ENCODE measurements at places on chromosomes 4 and X.

- no peak for DNase-seq
These were observed 432 bp downstream of the TMEM175 start for GRCh38 chr4:932713-933070.

GRCh38 chr4:3287271-3287971, 5.4 kb upstream of the RGS12 start:
- no peak for DNase-seq

- DNase-seq, result no peak
These were observed 95.9 kb upstream of the PTPN13 start for GRCh38 chr4:86497980-86498862.

DNA sequence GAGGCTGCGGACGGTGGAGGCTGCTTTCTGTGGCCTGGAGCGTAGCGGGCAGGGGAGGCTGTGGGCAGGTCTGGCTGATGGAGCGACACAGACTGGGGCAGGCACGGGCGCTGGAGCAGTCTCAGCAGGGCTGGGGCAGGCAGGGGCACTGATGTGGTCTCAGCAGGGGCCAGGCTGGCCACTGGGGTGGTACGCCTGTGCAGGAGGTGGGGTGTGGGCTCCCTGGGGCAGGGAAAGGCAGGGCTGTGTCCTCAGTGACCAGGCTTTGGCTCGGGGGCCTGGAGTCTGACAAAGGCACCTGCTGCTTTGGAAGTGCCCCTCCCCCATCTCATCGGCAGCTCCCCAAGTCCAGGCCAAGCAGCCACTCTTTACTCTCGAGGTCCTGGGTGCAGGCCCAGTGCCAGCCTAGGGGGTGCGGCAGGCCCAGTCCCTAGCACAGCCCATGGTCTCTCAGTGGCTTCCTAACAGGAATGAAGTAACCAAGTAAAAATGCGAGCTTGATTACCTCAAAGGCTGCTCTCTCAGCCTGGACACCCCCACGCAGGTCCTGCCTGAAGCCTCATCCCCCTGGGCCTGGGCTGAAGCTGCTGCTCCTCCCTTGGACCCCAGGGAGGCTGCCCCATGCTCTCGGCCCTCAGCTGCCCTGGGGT, 55.5 kb downstream of the ADRA2C start:
- no peak for DNase-seq

GRCh38 chrX:136191171-136191570, 43.8 kb downstream of the FHL1 start:
- DNase-seq, result no peak

DNA sequence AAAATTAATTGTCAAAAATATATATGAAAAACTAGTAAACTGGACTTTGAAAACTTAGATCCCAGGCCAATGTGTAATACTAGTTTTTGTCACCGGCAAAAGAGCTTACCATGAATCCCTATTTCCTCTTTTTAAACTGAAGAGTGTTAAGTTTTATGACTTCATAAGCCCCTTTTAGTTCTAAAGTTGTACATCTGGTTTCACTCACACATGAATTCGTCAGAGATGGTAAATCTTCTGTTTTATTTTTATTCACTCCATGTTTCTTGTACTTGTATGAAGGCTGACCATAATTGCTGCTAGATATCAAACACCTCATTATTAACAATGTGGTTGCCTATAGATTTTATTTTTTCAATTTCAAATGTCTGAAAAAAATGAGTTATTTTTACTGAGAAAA, 827.9 kb downstream of the PCDH7 start:
- no peak for DNase-seq

DNA sequence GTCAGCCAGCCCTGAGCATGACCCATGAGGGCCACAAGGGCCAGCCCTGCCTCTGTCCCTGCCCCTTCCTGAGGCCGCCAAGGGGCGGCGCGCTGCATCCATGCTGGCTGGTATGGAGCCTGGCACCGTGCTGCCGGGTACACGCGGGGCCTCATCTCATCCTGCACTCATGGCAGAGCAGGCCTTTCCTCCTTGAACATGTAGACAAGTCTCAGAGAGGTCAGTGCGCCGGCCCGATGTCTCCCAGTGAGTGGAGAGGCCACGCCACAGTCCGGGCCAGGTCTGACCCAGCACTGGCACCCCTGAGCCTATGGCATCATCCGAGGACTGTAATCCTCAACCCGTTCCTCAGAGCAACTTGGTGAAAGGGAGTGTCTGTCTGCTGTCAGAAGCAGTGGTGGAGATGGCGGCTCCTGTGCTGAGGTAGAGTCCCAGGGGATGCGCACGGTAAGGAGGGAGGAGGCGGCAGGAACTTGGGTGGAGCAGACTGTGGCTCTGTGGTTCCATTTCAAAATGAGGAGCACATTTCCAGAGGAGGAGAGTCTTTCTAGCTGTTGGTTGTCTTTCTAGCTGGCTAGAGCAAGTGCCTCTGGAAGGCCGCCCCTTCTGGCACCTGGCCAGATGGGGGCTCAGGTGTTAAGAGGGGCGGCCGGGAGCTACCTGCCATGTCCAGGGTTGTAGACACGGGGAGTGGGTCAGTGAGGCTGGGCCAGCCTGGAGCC, 32.8 kb downstream of the TRMT44 start:
- no peak for DNase-seq

GRCh38 chr4:15557786-15558550, 88.3 kb downstream of the CC2D2A start:
- DNase-seq, result no peak

- no peak for DNase-seq
These were observed 31.6 kb upstream of the SPARCL1 start for GRCh38 chr4:87560802-87561201.

DNA sequence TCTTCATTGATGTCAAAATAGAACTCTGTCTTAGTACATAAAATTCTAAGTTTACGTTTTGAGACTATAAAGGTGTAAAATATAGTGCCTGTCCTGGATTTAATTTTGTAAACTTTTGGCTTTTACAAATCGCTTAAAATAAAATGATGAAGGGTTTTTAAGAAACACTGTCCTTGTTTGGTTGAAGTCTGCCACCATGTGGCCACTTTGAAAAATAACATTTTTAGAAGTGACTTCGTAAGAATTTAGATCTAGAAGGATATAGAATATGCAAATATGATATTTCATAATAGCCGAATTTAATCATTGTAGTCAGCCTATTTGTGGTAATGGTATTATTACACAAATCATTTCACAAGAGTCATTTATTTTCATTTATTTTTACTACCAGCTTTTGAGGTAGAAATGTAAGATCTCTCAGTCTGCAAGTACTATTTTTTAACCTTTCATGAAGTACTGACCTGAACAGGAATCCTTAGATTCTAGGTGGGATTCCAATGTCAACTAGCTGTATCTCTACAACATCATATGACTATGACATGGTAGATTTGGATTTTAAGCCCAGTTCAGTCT, 31.0 kb upstream of the FAT4 start:
- no peak for DNase-seq

- DNase-seq, result no peak
These were observed 197.2 kb downstream of the ARHGAP24 start for GRCh38 chr4:85672116-85672515.

DNA sequence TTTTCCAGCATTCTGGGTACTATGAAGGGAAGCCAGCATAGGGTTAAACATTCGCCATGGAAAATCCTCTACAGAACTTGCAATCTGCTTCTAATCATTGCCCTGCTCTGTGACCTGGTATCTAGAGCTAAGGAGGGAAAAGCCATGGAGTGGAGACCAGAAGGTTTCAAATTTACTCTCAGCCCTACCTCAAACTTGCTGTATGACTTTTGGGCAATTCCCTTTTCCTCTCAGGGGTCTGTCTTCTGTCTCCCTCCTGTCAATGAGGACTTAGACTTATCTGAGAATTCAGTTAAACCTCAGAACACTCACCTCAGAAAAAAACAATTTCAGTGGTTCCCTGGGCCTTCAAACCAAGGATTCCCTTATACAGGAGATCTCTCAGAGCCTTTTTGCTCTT, 29.1 kb downstream of the ARHGEF9 start:
- no peak for DNase-seq

DNA sequence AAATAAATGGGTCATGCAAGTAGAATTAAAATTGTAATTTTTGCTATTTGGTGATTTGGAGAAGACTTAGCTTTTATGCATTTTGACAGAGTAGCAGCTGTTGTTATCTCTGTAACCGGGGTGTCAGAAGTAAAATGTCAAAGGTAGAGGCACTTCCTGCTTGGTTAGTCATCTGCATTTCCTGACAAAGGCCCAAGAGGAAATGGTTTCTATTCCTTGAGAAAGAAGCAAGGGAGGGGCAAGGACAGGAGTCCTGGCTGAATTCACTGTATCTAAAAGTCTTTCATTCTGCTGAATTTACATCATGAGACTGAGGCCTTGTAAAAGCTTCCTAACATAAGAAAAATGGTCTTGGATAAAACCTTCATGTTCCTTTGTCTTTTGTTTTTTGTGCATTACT, 550.9 kb upstream of the BOD1L1 start:
- DNase-seq, result no peak

GRCh38 chrX:81202456-81202819, 536 bp downstream of the SH3BGRL start:
- DNase-seq, result no peak

GRCh38 chr4:13980317-13981310, 353.1 kb upstream of the BOD1L1 start:
- DNase-seq, result peak; percentile 85

- no peak for DNase-seq
These were observed 13.0 kb downstream of the PPP1R3F start for GRCh38 chrX:49282647-49283011.

DNA sequence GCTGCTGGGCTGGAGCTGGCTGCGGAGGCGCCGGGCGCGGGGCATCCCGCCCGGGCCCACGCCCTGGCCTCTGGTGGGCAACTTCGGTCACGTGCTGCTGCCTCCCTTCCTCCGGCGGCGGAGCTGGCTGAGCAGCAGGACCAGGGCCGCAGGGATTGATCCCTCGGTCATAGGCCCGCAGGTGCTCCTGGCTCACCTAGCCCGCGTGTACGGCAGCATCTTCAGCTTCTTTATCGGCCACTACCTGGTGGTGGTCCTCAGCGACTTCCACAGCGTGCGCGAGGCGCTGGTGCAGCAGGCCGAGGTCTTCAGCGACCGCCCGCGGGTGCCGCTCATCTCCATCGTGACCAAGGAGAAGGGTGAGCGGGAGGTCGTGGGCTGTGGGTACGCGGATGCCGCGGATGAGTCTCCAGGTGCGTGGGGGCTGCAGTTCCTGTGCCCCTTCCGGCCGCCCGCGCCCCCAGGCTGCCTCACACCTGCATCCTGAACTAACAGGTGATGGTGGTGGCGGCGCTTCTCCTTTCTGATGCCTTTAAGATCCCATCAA, 499 bp downstream of the CYP2U1 start:
- DNase-seq, result no peak

- no peak for DNase-seq
These were observed 68.2 kb downstream of the MAGEA10 start for GRCh38 chrX:152070144-152070543.

DNA sequence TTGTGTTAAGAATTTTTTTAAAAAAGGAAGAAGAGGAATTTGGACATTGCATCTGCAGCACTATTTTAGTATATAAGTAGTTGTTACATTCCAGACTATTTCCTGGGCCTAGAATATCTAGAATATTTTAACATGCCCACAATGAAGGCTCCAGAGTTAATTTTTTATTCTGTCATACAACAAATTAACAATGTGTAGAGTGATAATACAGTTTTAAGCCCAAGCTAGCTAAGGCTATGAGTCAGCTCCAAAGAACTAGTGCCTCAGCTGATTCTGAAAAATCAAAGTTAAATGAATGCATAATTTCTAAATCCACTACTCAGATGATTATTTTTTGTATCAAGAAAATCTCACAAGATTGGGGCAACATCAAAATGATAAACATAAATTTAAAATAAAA, 231.4 kb downstream of the PRDM5 start:
- DNase-seq, result no peak

DNA sequence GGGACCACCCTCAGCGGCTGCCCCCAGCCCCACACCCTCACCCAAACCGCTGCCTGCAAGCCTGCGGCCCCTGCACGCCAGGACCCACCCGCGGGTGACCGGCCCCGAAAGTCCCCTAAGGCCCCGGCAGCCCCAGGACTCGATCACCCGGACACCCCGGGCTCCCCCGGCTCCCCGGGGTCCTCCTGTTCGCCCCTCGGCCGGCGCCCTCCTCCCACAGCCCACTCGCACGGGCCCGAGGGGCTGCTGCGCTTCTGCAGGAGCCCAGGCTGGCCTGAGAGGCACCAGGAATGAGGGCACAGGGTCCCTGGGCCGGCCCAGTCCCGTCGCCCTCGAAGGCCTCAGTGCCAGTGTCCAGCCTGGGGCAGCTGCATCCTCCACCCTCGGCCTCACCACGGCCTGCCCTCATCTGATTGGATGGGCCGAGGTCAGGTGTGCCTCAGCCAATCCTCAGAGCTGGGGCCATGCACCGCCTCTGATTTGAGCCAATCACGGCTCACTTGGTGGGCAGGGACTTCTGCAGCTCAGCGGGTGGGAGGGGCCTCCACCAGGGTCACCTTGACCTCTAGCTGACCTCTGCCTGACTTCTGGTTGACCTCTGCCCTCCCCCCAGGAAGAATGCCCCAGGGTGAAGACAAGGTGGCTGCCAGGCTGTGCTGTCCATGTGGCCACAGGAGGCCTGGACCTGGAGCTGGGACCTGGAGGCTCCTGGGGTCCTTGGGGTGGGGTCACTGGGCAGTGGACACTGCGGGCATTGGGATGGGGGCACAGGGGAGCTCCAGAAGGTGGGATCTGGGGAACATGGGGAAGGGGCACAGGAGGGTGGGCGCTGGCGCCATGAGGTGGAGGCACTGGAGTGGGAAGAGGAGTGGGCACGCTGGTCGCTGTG, 97.6 kb upstream of the NKX1-1 start:
- no peak for DNase-seq

DNA sequence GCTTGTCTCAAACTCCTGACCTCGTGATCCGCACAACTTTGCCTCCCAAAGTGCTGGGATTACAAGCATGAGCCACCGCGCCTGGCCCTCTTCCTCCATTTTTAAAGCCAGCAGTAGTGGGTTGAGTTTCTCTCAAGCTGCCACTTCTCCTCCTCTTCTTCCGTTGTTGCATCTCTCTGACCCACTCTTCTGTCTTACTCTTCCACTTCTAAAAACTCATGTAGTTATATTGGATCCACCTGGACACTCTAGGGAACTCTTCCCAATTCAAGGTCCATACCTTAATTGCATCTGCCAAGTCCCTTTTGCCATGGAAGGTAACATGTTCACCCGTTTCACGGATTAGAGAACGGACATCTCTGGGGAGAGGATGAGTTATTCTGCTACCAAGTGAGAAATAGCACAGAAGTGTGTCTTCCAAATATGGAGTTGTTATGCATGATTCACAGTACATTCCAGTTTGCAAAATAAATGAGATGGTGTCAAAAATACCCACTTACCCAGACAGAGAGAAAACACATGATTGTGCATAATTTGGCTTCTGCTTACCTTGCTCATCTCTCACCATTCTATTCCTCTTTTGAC, 51.8 kb downstream of the GBA3 start:
- DNase-seq, result no peak

DNA sequence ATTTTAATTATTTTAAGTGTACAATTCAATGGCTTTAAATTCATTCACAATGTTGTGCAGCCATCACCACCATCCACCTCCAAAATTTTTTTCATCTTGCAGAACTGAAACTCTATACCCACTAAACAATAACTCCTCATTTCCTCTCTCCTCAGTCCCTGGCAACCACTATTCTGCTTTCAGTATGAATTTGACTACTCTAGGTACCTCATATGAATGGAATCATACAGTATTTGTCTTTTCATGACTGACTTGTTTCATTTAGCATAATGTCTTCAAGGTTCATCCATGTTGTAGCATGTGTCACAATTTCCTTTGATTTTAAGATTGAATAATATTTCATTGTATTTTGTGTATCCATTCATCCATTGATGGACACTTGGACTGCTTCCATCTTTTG, 46.9 kb downstream of the KIF4A start:
- DNase-seq, result no peak

- DNase-seq, result no peak
These were observed 1.2 kb downstream of the P2RY10 start for GRCh38 chrX:78946178-78946931.

All from AG04449 (cell line).